Astrocyte of the spinal cord (primary cell): ENCODE measurements at places on chromosomes 12 and 14.

DNA sequence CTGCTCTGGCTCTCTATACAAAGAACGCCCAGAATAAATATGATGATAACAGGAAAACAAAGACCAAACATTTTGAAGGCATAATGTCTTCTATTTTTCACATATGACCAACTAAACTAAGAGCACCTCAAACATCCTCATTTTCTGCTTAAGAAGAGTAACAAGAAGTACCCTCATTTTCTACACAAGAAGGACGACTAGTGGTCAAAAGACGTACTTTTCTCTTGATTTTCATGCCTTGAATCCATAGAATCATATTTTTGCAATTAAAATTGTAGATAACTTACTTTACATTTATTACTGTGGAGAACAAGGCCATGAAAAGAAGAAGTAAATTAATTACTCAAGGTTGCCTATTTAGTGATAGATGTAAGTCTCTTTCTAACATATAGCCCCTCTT is 358.6 kb downstream of the DUSP6 start:
- DNase-seq: peak; percentile 78

GRCh38 chr14:59317798-59318505 is 129.5 kb downstream of the DAAM1 start:
- no peak for DNase-seq

GRCh38 chr12:45988264-45988663 is 2.1 kb downstream of the SCAF11 start:
- peak; percentile 24 for DNase-seq

- no peak for DNase-seq
Measured at GRCh38 chr14:67977434-67978034, 158.0 kb downstream of the RAD51B start.

DNA sequence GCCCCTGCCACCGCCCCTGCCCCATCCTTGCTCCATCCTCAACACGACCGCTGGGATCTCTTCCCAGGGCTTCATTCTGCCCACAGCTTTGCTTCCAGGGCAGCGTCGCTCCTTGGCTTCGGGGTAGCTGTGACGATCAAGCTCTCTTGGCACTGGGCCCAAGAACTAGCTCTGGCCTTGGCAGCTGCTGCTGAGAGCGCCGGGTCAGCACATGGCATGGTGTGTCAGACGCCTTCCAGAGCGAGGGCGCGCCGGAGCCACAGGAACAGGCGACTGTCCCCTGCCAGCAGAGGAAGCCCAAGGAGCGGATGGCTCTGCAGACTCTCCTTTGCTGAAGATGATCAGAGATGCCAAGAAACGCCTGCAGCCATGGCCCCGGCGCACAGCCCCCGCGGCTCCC is 15.9 kb downstream of the RAB35 start:
- peak; percentile 50 for DNase-seq

GRCh38 chr14:72790887-72791566 is 102.9 kb downstream of the DPF3 start:
- DNase-seq: no peak

GRCh38 chr14:81153187-81153586 is 67.6 kb downstream of the GTF2A1 start:
- DNase-seq: no peak

GRCh38 chr14:79972230-79972629 is 239.1 kb downstream of the DIO2 start:
- DNase-seq: peak; percentile 49

GRCh38 chr14:101241807-101242278 is 319.5 kb upstream of the DIO3 start:
- DNase-seq: no peak

DNA sequence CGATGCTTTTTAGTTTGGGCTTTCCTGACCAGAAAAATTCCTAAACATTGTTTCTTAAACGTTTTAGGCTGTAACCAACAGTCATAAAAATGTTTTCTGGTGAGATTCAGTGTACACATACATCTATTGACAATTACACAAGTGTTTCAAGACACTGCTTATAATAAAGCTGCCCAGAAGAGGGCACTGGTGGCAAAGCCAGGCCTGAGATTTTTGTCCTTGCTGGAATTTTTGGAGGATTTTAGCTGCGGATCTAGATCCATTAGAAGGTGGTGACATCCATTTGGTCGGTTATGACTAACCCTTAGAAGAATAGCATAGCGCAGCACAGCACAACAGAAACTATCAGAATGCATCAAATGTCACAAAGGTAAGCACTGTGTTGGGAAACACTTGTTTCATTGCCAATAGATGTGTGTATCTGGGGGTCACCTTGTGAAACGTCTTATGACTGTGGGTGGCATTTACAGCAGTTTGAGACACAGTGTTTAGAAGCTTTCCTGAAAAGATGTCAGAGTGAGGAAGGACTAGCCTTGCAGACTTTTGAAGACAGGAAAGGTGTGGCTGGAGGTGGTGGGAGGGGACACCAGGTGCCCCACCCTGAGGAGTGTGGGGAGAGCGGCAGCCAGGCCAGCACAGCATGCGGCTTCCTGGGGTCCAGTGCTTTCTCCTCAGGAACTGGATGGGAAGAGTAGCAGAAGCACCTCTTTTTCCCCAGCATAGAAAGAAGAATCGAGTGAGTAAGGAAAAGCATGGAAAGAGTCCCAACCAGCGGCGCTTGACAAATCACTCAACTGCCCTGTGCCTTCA is 54.7 kb upstream of the FKBP4 start:
- DNase-seq: peak; percentile 32

DNA sequence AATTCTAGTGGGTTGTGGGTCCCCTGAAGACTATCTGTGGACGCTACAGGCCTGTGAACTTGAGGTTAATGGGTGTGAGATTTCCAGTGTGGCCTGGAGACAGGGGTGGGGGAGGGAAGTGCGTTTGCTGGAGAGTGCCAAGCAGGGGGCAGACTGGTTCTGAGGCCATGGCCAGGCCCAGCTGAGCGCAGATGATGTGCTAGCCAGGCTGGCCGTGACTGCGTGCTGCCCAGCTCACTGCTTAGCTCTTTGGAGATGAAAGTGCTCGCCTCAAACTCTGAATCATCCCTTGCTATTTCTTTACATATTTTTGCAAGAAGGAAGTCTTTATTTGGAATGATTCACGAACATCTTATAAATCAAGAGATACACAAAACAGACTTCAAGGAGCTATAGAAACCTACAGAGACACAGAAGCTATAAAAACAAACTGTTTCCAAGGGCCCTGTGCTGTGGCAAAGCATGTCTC is 75.2 kb upstream of the PLEKHG3 start:
- DNase-seq: peak; percentile 95

DNA sequence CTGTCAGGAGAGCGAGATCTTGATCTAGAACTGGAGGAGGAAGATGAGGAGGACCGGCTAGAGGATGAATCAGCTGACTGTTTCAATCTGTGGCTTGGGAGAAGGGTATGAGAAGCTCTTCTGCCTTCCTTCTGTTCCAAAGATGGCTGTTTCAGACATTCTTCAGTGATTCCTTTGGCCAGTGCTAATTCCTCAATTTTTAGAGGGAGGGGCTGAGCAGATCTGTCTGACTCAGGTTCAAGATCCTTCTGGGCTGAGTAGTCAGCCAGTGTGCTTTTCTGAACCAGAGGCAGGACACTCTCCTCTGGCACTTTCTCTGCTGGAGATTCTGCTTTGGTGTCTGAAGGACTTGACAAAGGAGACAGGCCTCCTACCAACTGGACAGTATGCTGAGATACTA is 15.2 kb downstream of the ACIN1 start:
- DNase-seq: no peak
